Mammary epithelial cell (primary cell): ENCODE measurements at places on chromosomes 7 and 10.

DNA sequence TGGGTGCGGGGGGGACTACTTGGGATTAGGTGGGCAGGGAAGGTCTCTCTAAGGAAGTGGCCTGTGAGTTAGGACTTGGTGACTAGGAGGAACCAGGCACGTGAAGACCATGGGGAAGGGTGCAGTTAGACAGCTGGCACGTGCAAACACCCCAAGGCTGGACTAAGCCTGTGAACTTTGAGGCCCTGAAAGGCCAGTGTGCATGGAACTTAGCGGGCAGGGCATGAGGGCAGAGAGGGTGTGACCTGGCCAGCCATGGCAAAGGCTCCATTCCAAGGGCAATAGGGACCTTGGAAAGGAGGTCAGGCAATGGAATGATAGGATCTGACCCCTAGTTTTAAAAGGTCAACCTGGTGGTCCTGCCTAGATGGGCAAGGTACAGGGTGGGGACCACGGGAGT, 158.4 kb upstream of the PCBD1 start:
- DNase-seq = no peak

DNA sequence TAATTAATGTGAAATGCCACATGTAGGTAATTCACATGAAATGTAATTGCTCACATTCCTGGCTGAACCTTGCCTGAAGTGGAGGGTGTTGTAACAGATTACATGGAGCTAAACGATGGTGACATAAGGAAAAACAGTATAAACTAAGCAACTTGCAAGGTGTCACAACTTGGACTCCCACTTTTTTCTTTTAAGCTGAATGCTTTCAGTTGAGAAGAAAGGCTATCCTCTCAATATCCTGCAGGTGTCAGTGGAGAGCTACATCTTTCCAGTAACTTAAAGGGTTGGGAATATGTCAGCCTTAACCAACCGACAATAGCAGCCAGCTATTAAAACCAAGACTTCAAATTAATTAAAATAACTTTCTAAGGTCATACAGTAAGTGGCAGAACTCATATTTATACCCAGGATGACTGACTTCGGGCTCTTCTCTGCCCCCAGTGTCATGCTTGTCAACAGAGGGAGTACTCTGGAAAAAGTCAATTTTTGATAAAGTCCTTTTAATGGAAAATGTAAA, 33.7 kb downstream of the NRBF2 start:
- peak; percentile 59 for DNase-seq

DNA sequence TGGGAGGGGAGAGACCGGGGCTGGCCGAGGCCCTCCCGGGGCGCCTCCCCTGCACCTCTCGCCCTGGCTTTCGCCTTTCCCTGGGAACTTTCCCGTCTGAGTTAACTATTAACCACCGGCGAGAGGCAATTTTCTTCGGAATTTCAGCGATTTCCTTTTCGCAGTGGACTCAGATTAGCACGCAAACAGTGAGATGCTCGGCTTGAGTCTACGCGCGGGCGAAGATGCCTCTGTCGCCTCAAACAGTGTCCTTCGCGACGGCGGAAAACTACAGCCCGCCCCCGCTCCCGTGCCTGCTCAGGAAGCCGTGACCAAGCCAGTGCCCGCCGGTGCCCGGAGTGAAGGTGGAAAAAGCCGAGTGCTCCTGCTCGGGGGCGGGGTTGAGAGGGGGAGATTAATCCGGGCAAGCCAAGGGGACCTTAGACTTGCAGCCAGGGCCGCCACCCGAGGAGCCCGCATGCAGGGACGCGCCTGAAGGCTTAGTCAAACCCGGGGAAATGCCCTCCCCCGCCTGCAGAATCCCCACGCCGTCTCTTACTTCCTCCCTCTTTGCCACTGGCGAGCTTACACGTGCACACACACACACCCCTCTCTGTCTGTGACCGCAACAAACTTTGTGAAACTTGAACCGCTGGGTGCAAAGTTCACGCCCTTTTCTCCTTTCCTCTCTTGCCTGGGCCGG, 14.5 kb upstream of the PAX2 start:
- no peak for DNase-seq

GRCh38 chr7:70986297-70986696, 145.6 kb upstream of the GALNT17 start:
- no peak for DNase-seq

DNA sequence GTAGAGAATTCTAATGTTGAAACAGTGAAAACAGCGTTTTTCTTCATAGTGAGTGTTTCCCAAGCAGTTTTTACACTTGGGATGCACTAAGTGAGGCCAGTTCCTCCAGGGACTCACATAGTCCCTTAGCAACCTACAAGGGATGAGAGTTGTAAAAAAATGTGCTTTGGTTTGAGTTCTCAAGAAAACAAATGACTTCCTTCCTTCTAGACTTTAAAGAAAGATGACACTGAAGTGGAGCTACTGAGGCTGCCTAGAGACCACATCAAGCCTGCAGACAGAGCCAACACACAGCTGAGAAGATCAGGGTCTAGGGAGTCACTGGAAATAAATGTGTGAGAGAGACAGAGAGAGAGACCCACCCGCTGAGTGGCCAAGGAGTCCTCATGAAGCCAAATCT, 264.4 kb downstream of the TNS3 start:
- no peak for DNase-seq

DNA sequence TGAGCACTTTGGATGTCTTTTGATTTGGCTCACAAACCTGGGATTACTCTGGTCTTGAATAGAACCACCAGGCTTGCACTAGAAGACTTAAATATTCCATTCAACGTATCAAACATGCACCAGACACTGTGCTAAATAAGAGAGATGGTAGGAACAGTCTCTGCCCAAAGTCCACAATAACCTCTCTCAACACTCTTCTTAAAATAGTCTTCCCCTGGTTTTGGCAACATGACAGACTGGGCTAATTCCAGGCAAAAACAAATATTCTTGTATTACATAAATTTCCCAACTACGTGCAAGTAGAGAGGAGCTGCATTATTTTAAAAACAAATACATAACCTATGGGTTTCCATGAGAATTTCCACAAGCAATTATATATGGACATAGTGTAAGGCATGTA, 64.8 kb upstream of the PAPSS2 start:
- no peak for DNase-seq
